ENCODE measurements at places on chromosomes 7 and 10.

DNA sequence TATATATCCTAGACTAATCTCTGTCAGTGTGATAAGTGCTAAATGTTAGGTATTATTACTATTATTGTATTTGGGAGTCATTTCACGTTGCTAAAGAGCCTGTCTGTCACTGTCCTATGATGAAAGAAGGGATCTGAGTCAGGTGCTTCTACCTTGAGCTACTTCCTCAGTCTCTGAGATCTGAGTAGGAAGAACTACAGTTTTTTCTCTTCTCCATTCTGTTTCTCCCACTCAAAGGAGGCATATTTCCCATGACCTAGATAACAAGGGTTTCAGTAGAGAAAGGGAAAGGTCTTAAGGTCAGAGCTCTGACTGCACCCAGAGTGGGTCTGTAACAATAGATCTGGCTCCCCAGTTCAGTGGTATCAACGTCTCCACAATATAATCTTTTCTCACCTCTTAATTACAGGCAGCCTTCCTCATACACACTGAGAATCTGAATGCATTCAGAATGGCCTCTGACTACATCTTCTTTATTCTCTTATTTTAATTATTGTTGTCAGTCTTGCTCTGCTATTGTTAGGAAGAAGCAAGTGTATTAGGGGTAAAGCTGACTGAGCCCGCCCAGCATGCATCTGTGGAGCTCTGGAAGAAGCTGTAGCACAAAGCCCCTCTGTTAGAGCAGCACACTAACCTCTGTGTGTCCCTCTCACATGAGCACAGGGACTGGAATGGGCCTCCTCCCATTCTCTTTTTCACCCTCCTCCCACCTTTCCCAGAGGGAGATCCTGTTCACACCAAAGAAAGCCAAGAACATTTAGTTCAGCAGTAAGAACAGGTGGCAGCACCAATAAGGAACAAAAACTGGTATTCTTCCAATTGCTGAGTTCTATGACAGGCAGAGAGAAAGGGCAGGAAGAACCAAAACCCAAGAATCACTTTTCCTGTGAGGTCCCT is 38.1 kb downstream of the USP54 start:
- DNase-seq, result peak; percentile 79

DNA sequence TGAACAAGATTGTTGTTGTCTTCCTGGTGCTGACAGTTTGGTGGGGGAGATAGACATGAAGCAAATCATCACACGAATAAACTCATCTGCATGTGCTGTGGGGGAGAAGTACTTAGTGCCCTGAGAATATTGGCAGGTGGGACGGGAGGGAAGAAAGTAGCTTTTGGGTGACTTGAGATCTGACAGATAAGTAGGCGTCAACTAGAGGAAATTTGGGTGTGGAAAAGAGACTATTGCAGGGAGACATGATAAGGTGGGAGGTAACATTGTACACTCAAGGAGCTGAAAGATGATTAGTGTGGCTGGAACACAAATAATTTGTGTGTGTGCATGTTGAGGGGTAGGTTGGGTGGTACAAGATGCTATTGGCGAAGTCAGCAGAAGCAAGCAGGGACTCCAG is 30.1 kb downstream of the CNNM2 start:
- DNase-seq, result no peak

GRCh38 chr7:51949726-51950644 is 633.4 kb upstream of the COBL start:
- DNase-seq, result no peak

GRCh38 chr7:107344799-107345198 is 125.1 kb upstream of the GPR22 start:
- no peak for DNase-seq

DNA sequence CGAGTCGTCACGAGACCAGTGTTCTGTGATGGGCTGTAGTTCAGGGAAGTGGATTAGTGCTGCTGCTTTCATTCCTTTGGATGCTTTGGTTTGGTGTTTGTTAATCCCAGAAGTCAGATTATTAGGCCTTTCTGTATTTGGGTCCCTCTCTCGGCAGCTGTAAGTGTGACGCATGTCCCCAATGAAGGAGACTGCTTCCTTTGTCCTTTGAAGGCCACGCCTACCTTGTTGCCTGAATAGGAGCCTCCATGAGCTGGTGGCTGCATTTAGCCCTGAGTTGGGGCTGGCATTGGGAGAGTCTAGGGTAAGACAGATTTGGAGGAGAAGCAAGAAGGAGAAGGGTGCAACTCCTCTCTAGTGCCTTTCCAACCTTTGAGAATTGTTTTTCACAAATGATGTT is 34.5 kb downstream of the DOCK1 start:
- peak; percentile 78 for DNase-seq
